Stimulated activated CD4-positive, alpha-beta T cell treated with anti-CD3 and anti-CD28 coated beads, Interleukin-4, amount 100 ng/mL, for 24 hours (primary cell): ENCODE measurements at places on chromosomes 11 and 22.
A peak's percentile ranks its signal among the peaks of the same experiment; 100 is the strongest.

DNA sequence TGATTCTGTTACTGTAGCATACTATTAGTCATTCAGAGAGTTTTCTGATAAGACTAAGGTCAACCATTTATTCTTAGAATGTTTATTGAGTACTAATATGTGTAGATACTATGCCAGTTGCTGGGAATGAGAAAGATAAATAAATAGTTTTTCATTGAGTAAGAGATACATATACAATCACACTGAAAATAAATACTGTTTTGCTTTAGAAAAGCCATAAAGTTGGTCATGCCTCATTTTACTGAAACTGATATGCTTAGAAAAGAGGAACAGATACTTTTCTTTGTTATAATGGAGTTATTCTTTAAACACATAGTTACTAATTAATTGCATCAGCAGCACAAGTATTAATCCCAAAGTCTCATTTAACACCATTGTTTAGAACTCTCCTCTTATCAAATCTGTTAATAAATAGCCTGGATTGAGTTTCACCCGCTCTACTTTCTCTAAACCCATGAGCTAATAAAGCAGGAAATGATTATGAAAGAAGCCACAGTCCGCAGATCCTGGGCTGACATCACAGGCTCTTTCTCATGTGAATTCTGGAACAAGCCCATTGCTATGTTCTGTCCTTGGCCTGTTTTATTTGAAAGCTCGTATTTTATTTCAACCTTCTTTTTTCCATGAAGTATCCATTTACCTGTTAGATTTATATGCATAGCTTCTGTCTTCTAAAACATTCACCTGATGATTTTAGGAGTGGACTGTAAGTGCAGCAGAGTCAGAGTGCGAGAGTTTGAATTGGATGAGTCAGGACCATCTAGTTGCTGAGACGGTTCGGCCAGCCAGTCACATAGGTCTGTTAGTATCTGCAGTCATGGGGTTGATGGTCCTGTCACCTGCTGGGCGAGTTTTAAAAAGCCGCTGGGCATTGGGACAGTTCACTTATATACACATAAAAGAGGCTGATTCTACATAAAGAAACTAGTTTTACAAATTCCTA, 35.5 kb downstream of the PIWIL4 start:
- peak; percentile 12 for DNase-seq

DNA sequence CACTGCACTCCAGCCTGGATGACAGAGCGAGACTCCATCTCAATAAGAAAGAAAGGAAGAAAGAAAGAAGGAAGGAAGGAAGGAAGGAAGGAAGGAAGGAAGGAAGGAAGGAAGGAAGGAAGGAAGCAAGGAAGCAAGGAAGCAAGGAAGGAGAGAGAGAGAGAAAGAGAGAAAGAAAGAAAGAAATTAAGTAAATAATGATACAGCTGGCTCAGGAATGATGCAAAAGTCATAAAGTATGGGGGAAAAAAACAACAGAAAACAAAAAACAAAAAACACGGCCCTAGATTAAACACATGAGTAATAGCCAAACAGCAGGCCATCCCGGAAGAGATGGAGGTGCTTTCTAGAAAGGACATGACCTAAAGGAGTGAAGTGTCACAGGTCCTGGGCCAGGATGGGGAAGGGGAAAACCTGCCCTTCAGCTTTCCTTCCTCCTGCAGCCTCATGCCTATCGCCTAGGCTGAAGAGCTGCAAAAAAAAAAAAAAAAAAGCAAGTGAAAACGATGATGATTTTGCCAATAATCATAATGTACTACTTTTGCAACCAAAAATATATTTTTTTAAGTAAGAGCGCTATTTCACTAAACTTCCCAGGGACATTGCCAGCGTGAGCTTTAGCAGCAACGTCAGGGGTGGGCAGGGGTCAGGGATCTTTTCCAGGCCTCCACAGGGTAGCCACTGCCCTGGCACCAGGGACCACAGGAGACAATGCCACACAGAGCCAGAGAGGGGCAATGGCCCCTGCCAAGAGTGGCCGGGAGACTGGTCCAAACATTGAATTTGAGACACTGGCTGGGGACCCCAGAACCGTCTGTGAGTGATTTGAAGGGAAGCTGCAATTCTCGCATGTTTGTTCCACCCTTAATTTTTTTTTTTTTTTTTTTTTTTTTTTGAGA, 28.2 kb upstream of the TMPRSS4 start:
- DNase-seq, result no peak

GRCh38 chr11:84780689-84781293, 846.4 kb downstream of the DLG2 start:
- no peak for DNase-seq

GRCh38 chr22:49527611-49528419, 299.9 kb downstream of the BRD1 start:
- DNase-seq, result no peak

DNA sequence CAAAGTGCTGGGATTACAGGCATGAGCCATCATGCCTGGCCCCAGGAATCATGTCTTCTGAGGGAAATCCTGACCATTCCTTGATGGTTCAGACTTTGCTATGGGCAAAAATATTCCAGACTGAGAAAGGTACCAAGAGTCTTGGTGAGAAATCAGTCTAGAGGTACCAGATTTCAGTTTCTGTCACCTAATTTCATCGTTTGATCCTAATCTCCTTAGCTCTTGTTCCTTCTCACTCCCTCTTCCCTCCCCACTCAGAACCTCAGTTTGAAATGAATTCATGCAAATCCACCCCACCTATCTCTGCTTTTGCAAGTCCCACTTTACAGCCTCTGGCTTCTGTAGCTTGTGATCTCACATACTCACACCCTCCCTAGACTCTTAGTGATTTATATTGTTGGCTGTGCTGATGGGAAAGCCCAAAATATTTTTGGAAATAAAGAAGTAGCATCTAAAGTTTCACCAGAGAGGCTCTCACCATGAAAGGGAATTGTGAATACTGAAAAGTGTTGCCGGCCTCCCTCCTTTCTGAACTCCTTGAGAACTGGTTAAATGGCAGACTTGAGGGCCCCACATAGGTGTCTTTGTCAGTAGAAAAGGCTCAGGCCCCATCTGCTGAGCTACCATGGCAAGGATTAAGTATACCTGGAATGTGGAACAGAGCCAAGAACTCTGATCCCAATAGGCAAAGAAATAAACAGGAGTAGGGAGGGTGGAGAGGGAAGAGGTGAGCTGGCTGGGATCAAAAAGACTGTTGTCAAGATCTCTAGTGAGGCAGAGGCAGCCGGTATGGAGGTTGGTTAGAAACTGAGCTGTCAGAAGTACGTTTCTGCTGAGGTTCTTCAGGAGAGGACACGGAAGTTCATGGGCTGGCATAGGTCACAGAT, 190.5 kb upstream of the MTMR2 start:
- no peak for DNase-seq
